ENCODE measurements at places on chromosomes 13 and 19.

DNA sequence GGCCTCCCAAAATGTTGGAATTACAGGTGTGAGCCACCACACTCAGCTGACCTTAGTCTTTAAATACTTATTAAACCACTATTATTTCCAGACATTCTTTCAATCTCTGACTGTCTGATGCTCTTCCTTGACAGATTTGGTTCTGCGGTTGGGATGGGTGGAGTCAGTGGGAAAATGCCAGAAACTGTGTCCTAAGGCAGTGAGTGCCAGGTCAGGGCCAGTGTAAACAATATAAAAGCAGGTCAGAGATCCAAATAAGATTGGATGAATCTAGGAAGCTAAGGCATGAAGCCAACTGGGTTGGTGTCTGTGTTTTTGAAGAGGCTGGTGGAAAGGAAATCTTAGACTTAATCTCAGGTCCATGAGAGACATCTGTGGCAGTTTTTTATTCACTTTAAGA lies 74.7 kb downstream of the KLF5 start:
- H3K4me3 ChIP-seq = no peak overlapping the region
- no peaks in the 10 kb centered on the region for H3K4me1 ChIP-seq
- no peaks in the 10 kb centered on the region for H3K27me3 ChIP-seq
- no peak overlapping the region for H3K27ac ChIP-seq
- DNase-seq = no peak

GRCh38 chr19:2443785-2444182 lies 13.0 kb downstream of the LMNB2 start:
- H3K4me3 ChIP-seq = no peak overlapping the region
- H3K36me3 ChIP-seq = peaks cover 13% of the 10 kb centered on the region
- no peaks in the 10 kb centered on the region for H3K27me3 ChIP-seq
- DNase-seq = no peak

DNA sequence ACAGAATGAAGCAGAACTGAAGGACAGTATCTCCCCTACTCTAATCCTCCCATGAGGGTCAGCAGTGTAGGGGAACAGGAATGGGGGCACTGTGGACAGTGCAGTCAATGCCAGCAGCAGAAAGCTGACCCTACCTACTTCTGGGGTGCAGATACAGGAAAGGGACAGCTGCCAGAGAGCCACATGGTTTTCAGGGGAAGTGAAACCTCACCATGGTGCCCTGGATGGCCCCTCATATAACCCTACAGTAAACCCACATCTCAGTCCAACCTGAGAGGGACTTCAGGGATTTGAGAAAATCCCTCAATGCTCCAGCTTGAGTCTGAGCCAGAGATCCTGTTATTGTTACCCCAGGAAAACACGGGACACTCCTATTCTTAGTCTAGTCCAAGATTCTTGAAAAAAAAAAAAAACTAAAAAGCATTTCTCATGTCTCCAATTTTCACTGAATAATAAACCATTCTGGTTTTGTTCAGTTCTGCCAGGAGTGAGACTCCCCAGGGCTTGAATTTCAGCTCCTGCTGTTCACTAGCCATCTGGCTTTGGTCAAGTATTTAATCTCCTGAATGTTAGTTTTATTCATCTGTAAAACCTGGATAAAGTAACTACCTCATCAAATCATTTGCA lies 511.6 kb upstream of the ARGLU1 start:
- no peak overlapping the region for H3K4me3 ChIP-seq
- no peaks in the 10 kb centered on the region for H3K27me3 ChIP-seq
- H3K4me1 ChIP-seq = no peaks in the 10 kb centered on the region
- DNase-seq = no peak

DNA sequence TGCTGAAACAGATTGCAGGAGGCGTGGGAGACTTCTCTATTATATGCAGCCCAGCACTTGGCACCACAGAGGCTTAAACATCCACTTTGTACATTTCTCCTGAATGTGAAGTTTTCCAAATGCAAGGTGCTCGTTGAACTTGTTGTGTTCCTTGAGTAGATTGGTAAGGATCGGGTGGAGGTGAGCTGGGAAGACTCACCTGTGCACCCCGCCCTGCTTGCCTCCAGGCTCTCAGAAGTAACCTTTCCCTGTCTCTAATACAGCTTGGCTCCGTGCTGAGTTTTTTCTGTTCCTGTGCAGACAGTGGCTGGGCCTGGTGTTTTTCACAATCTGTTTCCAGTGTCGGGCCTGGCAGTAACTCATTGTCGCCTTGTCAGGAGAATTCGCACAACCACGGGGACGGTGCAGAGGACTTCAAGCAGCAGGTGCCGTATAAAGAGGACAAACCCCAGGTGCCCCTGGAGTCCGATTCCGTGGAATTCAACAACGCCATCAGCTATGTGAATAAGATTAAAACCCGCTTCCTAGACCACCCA lies 12.3 kb downstream of the SIN3B start:
- DNase-seq = no peak
- no peak overlapping the region for H3K27ac ChIP-seq
- peaks cover 15% of the 10 kb centered on the region for H3K4me1 ChIP-seq
- no peaks in the 10 kb centered on the region for H3K27me3 ChIP-seq
- peaks cover 23% of the 10 kb centered on the region for H3K36me3 ChIP-seq

DNA sequence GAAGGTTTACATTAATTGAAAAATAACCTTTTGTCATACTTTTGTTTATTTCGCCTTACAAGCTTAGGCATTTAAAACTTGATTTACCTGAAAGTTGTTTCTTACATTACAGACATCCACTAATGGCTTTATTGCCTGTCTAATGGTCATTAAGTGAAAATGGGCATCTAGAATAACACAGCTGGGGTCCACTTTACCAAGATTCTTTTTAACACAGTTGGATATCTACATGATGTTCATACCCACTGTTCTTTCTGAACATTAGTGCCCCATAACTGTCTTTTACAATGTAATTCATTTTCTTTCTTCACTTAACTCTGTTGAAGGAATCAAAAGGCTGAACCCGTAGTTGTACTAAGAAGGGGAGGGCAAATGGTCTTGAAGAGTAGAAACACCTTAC lies 19.8 kb upstream of the KLHL1 start:
- H3K4me1 ChIP-seq = no peaks in the 10 kb centered on the region
- DNase-seq = no peak
- no peaks in the 10 kb centered on the region for H3K36me3 ChIP-seq
- no peak overlapping the region for H3K4me3 ChIP-seq
- H3K27ac ChIP-seq = no peak overlapping the region
- no peaks in the 10 kb centered on the region for H3K27me3 ChIP-seq

DNA sequence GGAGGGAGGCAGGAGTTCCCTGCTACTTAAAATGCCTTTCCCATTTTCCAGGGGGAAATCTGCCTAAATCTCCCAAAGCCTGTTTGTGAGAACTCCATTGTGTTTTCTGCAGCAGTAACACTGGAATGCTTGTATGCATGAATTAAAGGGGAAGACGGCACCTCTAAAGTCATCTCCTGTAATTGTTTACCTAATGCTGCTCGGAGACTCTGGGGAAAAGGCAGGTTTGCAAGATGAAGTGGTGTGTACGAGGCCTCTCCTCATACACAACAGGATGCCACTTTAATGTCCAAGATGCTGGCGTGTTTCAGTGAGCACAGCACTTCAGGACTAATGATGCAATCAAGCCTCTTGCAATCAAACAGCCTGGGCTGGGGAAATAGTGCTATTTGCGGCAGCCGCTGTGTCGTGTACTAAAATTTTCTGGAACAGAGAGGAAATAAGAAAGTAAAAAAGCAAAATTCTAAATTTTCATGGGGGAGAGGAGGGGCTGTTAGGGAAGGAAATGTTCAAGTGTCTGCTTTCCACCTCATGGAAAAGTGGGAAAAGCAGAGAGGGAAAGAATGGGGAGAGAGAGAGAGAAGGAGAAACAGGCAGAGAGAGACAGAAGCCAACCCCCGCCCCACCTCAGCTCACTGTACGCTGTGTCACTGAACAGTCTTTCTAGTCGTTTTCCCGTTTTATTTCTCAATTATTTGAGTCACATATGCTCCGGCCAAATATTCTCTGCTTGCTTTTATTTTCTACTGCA lies 32.9 kb downstream of the TSHZ3 start:
- H3K4me3 ChIP-seq = peak overlapping the region; percentile 17
- no peak for DNase-seq
- H3K27ac ChIP-seq = peak overlapping the region; percentile 71
- H3K4me1 ChIP-seq = no peaks in the 10 kb centered on the region

DNA sequence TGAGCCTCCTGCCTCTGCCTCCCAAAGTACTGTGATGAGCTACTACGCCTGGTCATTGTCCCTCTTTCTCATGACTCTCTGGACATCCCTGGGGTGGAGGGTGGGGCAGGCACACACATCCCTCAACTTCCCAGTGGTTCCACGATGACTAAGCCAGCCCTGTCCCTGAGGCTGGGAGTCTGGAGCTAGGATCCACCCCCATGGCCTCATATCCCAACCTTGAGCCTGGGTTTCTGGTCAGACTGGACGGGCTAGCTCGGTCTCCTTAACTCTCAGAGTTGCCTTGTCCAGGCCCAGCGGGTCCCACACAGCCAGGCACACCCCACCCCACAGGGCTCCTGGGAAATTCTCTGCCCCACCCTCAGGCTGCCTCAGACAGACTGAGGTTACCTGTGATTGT lies 19.6 kb downstream of the IER2 start:
- no peaks in the 10 kb centered on the region for H3K27me3 ChIP-seq
- H3K36me3 ChIP-seq = no peaks in the 10 kb centered on the region
- peaks cover 90% of the 10 kb centered on the region for H3K4me1 ChIP-seq

DNA sequence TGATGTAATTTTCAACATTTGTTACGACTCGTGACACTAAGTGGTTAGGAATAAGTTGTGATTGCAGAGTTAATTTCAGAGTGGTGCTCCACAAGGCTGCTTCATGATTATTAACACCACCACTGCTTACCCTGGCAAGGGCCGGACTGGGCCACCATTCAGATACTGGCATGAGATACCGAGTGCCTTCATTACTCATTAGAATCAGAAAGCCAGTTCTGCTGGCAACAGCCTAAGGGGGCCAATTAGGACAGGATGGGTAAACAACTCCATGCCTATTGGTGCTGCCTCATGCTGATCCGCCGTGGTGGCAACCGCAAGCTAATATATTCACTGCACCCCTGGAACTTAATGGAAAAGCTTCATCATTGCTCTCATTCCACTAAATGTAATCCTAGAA lies 575.1 kb downstream of the EFNB2 start:
- no peaks in the 10 kb centered on the region for H3K36me3 ChIP-seq
- peaks cover 18% of the 10 kb centered on the region for H3K4me1 ChIP-seq
- DNase-seq = no peak
- H3K27me3 ChIP-seq = no peaks in the 10 kb centered on the region
- H3K27ac ChIP-seq = no peak overlapping the region

DNA sequence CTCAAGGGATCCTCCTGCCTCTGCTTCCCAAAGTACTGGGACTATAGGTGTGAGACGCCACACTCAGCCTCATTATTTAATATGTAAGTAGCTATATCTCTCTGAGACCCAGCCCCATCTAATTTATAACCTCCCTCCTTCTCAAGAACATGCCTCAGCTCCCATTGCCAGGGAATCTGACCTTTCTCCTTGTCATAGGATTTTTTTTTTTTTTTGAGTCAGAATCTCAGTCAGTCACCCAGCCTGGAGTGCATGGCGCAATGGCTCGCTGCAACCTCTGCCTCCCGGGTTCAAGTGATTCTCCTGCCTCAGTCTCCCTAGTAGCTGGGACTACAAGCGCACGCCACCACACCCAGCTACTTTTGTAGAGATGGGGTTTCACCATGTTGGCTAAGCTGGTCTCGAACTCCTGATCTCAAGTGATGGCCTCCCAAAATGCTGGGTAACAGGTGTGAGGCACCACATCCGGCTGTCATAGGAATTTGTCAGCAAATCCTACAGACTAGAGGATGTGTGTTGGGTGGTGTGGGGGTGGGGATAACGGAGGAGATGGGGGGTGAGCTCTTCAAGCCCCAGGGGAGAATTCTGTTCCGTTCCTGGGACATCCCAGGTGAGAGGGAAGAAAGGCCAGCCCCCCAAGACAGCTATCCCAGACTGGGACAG lies 5.1 kb upstream of the EPS8L1 start:
- no peaks in the 10 kb centered on the region for H3K36me3 ChIP-seq
- no peak overlapping the region for H3K4me3 ChIP-seq
- H3K27ac ChIP-seq = peak overlapping the region; percentile 81

DNA sequence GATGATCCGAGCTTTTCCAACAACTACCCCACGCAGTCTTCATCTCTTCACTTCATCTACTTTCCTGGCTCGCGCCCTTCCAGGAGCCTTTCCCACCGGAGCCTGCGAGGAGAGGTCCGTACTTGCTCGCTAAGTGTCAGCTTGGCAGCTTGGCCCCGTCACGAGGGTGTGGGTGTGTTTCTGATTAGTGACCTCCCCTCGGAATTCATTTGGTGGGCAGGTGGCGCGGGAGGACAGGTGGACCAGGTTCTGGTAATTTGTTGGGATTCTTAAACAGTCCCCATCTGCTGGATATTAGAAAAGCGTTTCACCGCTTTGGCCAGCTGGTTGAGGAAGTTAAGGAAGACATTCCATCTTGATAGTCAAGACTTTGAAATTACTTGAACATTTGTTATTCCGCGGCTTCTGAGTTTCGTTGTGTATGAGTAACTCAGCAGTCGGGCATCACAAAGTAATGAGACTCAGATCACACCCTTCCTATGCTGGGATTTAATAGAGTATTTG lies 515 bp downstream of the UFM1 start:
- H3K36me3 ChIP-seq = peaks cover 39% of the 10 kb centered on the region
- peaks cover 13% of the 10 kb centered on the region for H3K4me1 ChIP-seq
- H3K27me3 ChIP-seq = no peaks in the 10 kb centered on the region
- DNase-seq = no peak

- no peaks in the 10 kb centered on the region for H3K27me3 ChIP-seq
- H3K4me1 ChIP-seq = peaks cover 4% of the 10 kb centered on the region
- H3K27ac ChIP-seq = no peak overlapping the region
These were observed 420.4 kb downstream of the NDFIP2 start for GRCh38 chr13:79901336-79901735.

GRCh38 chr19:18507021-18507726 lies 14.7 kb downstream of the ELL start:
- no peak overlapping the region for H3K4me3 ChIP-seq
- no peaks in the 10 kb centered on the region for H3K36me3 ChIP-seq
- H3K4me1 ChIP-seq = peaks cover 78% of the 10 kb centered on the region
- no peaks in the 10 kb centered on the region for H3K27me3 ChIP-seq

DNA sequence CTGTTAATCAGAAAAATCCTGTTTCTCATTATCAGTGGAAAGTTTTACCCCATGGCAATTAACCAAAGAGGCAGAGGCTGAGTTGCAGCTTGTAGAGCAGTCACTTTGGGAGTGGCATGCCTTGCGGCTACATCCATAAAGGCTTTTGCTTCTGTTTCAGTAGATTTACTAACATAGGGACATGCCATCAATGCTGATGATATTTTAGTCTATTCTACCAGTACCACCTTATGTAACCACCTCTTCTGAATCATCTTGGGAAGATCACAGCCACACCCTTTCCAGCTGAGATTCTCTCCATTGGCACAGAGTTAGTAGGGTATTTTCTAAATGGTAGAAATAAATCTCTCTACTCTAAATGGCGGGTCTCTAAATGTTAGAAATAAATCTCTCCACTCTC lies 37.5 kb downstream of the POSTN start:
- H3K27me3 ChIP-seq = no peaks in the 10 kb centered on the region
- no peaks in the 10 kb centered on the region for H3K36me3 ChIP-seq

GRCh38 chr13:22187329-22187728 lies 516.5 kb downstream of the FGF9 start:
- no peak for DNase-seq
- no peak overlapping the region for H3K4me3 ChIP-seq
- H3K4me1 ChIP-seq = no peaks in the 10 kb centered on the region

- no peak overlapping the region for H3K4me3 ChIP-seq
- no peak overlapping the region for H3K27ac ChIP-seq
- peaks cover 18% of the 10 kb centered on the region for H3K36me3 ChIP-seq
- no peak for DNase-seq
- no peaks in the 10 kb centered on the region for H3K27me3 ChIP-seq
- no peaks in the 10 kb centered on the region for H3K4me1 ChIP-seq
These were observed 7.2 kb downstream of the SIN3B start for GRCh38 chr19:16836115-16837034.
